ENCODE measurements at places on chromosomes 16 and 17.
A peak's percentile ranks its signal among the peaks of the same experiment; 100 is the strongest.

DNA sequence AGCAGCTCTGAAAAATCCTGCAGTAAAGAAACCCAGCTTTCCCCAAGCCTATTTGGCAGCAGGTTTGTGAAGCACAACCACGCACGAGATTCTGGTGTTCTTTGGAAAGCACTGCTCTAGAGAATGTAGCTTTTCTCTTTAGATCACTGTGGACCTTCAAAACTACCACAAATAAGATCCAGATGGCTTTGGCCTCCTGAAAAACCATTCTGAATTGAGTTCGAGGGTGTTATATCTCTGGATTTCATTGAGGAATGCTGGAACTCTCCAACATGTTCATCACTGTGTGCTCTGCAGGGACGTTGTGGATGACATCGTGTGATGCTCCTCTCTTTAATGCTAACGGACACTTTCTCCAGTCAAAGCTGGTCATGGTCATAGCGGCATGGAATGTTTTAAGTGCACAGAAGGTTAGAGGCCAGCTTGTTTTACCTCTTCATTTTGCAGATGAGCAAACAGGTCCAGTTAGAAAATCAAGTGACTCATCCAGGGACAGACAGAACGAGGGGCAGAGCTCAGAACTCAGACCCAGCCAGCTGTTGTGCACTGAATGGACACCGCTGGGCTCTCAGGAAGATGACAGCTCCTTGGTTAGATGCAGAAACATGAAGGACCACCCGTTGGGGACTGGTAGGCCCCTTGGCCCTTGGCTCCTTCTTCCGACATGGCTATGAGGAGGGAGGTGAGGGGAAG is 37.2 kb downstream of the CCDC42 start:
- DNase-seq, result no peak

GRCh38 chr16:9102379-9102778 is 10.9 kb downstream of the HAPSTR1 start:
- DNase-seq, result no peak

DNA sequence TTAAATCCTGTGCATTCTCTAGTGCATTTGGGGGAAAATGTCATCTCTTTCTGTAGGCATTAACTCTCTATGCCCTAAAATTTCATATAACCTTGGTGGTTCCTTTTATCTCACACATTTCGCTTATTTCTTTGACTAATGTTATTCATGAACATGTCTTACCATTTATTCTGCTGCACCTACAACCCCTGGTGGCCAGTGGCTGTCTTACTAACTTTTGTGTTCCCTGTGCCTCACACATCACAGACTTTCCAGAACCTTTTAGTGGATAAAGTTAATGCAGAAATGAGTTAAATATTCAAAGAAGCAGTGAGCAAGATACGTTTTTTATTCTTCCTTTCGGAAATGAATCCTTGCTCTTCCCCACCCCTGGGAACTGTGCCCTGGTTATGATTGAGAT is 111.9 kb downstream of the CDH13 start:
- no peak for DNase-seq

GRCh38 chr17:64024781-64025731 is 4.6 kb upstream of the ICAM2 start:
- peak; percentile 17 for DNase-seq
